ENCODE measurements at places on chromosomes 4 and X.

DNA sequence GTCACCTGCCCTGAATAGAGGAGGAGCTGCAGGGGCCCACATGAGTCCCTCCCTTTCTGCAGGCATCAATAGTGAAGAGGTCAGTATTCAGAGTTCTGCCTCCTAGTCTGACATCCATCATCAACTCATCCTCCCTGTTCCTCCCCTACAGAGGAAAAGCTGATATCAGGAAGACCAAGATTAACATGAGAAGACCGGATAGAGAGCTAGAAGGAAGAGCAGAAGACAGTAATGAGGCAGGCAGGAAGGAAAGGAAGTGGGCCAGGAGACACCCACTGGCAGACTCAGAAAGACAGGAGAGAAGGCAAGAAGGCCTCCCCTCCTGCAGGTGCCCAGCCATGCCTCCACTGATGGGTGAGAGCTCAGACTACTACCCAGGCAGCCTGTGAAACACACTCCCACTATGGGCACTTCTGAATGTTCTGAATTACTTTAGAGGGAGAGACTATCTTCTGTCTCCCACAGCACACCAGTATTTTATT is 74.6 kb downstream of the CC2D2A start:
- no peak for DNase-seq

DNA sequence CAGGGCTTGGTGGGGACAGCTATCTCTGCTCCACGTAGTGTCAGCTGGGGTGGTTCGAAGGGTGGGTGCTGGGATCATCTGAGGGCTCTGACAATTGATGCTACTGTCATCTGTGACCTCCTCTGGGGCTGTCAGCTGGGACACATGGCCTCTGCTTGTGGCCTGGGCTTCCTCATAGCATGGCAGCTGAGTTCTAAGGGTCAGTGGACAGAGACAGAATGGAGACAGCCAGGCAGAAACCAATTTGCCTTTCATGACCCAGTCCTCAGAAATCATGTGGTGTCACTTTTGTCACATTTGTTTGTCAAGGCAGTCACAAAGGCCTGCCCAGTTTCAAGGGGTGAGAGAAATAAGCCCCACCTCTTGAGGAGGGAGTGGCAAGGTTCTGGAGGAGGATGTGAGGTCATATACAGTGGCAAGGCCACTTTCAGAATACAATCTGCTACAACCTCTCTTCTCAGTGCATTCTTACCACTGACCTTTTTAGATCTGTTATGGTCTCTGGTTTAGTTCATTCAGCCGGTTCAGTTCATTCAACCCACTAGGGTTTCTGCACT is 103.6 kb upstream of the BCOR start:
- DNase-seq = peak; percentile 54

DNA sequence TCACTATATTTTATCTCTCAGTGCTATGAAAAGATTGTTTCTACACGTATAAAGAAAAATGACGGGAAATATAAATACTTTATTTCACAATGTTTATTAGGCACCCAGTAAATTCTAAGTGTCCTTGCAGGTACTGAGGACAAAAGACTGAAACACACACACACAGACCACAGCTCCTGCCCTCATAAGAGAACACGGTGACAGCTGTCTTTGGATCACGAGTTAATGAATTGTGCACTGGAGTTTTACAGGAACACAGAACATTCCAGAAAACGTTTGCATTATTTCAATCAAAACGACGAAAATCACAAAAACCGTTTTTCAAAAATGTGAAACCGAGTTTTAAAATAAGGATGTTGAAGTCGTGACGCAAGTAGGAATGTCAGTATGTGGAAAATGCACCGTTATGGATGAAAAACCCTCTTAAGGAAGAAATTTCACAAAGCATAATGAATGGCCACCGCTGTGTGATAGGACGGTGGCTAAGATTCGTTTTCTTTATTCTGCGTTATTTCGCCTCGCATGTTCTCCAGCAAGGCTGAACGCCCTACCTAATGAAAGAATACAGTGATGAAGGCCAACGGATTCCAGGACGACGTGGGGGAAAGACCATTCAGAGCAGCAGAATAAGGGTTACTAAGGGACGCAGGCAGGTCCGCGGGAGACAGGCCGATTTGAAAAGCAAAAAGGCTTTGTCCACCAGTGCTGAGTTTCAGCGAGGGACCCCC is 24.2 kb downstream of the FAM156A start:
- no peak for DNase-seq

DNA sequence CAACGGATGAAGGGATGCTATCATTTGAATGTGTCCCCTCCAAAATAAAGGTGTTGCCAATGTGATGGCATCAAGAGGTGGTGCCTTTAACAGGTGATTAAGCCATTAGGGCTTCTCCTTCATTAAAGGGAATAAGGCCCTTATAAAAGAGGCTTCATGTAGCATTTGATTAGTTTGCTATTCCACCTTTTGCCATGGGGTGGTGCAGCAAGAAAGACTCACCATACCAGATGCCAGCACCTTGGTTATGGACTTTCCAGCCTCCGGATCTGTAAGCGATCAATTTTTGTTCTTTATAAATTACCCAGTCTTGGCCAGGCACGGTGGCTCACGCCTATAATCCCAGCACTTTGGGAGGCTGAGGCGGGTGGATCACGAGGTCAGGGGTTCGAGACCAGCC is 7.9 kb upstream of the SLC25A43 start:
- peak; percentile 5 for DNase-seq

DNA sequence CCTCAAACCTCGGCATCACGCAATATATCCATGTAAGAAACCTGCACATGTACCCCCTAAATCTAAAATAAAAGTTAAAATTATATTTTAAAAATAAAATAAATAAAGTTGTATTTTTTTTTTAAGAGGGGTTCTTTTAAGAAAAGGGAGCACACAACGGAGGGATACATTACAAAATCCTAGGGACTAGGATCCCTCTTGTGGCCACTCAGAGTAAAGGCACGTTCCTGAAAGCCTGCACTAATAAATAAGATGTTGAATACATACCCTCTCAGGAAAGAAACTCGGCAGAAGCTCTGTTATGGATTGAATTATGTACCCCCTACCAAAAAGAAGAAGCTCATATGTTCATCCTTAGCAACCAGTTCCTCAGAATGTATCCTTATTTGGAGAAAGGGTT is 50.9 kb upstream of the PRDX4 start:
- peak; percentile 0 for DNase-seq

DNA sequence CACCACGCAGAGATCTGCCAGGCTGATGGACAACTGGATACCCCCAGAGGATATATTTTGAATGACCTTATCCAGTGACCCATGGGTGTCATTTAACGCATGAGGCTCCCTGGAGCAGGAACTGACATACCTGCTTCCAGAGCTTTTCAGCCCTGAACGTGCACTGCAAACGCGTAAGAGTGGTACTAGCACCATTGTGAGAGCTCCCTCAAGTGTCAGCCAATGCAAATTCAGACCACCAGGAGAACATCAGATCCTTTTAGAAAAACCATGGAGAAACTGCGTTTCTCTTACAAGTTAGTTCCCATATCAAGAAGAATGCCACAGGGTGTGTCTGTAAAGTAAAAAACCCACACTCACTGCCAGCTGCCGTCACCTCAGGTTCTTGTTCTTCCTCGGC is 7.3 kb downstream of the TREX2 start:
- no peak for DNase-seq

GRCh38 chrX:136752796-136753195 is 27.9 kb downstream of the ARHGEF6 start:
- DNase-seq = no peak

GRCh38 chr4:123452616-123453015 is 56.0 kb downstream of the SPRY1 start:
- DNase-seq = no peak

DNA sequence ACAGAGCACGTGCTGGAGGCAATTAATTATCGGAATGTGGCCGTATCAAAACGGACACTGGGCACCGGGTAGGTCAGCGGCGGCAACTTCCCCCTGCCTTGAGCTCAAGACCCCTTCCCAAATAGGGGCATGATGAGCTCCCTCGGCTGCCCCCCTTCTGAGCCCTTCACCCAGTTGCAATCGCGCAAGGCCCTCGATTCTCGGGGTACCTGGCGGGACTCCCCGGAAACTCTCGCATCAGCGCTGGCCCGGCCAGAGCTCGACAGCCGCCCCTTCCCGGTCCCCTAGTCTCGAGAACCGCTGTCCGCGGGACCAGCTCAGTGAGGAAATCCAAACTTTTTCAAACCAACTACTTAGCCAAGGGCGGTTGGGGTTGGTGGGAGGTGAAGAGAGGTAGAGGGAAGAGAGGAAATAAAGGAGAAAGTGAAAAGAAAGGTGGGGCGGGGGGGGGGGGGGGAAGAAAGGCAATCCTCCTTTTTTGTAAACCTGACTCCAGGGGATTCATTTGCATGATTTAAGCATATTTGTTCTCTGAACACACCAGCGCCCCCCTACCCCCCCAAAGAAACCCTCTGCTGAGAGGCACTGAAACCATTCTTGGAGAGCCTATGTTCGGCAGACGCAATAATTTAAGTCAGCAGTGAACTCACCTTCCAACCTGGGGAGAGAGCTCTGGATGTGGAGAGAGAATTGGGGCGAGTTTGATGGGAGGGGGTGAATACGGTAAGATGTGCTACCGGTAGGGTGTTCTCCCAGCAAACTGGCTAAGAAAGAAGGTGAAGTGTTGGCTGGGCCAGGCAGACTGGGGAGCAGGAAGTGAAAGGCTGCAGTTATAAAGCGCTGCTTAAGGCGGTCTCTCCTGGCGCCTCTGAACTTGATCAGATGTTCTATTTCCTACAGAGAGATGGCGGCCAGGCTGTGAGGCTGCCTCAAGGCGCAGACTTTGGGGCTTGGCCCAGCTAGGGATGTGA is 2.0 kb upstream of the ZIC3 start:
- no peak for DNase-seq

- peak; percentile 91 for DNase-seq
Observed at GRCh38 chr4:4541661-4542570, at the start of gene STX18. STX18 (minus strand) TSS chr4:4542048; CDS start chr4:4541964, 84 bp downstream.

DNA sequence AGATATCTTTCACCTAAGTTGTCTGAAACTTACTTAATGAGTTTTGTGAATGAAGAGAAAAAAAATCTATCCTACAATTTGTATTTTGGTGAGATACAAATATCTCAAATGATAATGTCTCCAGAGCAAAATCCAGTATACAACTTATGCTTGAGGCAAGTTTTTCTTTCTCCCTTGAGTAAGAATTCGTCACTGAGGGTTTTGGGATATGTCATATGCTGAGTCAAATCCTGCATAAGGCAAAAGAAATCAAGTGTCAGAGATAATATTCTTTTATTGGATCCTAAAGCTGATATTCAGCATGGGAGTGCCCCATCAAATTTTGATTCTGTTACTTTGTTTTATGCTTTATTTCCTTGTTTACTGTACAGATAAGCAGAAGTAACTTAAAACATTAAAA is 1308.6 kb downstream of the ARAP2 start:
- DNase-seq = no peak

DNA sequence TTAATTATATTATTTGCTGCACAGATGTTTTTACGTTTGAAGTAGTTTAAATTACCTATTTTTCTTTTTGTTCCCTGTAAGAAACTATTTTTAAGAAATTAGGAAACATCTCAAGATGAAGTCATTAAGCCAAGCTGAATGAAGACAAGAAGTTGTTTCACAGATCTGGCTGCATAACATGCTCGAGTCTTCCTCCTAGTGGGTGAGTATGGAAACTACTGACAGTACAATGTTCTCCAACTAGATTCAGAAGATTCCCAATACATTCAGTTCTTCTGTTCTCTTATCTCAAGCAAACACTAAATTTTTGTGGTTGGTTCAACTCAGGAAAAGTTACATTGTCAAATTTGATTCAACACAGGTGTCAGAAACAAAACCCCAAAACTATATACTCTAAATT is 256.8 kb upstream of the VCX start:
- no peak for DNase-seq
